ENCODE measurements at places on chromosomes 5 and 9. TPM values are rescaled to one million over a fixed set of nuclear protein-coding genes. Genes with fewer than 3 reads are reported as not detected.

Gene ALDOB
- total RNA-seq = not detected

Gene IFNA13
- total RNA-seq = not detected

Gene LCP2
- total RNA-seq = not detected

Gene HACD4
- 2.0 TPM for total RNA-seq

Gene RGS7BP
- total RNA-seq = 6.2 TPM

Gene ADRB2
- total RNA-seq = 1.2 TPM

Gene DMRT3
- total RNA-seq = not detected

Gene GABRA1
- 0.17 TPM for total RNA-seq

Gene CCL21
- not detected for total RNA-seq

Gene SPACA9
- 4.0 TPM for total RNA-seq

Gene GADD45G
- total RNA-seq = 0.36 TPM

Gene CKMT2
- total RNA-seq = 15.1 TPM
